ENCODE measurements at places on chromosomes 5 and 9.
A peak's percentile ranks its signal among the peaks of the same experiment; 100 is the strongest.

GRCh38 chr9:78393932-78394331 is 97.0 kb downstream of the PSAT1 start:
- no peak for DNase-seq

- no peak for DNase-seq
Observed at GRCh38 chr9:126880947-126881332, 20.5 kb downstream of the ZBTB34 start.

GRCh38 chr5:76483881-76484280 is 80.8 kb downstream of the IQGAP2 start:
- no peak for DNase-seq

- peak; percentile 52 for DNase-seq
Observed at GRCh38 chr9:133635098-133635497, 1.1 kb upstream of the DBH start.

DNA sequence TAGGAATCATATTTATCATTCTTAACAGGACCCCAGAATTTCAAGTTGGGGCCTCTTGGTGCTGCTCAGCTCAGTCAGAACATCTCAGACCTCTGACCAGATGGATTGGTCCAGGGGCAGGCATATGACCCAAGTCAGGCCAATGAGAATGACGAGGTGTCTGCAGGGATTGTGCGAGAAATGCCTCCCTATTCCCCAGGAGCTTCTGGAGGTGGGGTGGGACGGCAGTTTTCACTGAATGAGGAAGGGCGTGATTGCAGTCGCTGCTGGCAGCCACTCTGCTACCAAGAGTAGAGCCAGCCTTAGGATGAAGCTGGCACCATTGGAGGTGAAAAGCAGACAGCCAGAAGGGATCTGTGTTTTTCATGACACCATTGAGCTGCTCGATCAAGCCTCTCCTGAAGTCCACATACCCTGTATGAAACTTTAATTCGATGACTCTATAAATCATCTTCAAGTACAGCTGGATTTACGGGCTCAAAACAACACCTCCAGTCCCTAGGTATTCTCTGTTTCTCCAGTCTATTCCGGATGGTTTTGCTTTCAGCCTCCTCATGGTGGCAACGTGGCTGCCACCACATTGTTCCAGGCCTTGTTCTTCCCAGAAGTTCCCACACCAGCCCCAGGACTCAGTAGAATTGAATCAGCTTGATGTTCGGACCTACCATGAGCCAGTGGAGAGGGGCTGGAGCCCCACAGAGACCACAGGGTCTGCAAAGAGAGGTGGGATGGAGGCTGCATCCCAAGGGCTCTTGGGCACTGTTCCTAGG is 70.2 kb upstream of the ADAMTS2 start:
- no peak for DNase-seq

GRCh38 chr9:109556786-109557185 is 58.7 kb upstream of the PTPN3 start:
- no peak for DNase-seq

- no peak for DNase-seq
Observed at GRCh38 chr5:91586232-91586631, 203.1 kb upstream of the ARRDC3 start.

DNA sequence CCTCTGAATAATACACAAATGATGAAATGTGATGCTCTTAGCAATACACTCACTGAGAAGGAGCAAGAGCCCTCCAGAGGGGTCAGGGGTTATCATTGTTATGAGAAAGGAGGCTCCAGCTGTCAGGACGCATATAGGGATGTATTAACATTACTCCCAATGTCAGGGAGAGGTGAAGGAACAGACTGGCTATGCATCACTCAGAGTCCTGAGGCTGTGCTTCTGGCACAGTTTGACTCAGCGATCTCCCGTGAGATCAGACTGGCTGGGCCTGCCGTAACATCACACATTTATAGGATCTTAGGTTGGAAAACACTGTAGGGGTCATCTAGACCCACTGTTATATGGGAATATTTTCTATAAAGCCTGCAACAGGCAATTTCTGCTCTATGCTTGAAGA is 226.5 kb upstream of the GLRA1 start:
- DNase-seq, result peak; percentile 34

DNA sequence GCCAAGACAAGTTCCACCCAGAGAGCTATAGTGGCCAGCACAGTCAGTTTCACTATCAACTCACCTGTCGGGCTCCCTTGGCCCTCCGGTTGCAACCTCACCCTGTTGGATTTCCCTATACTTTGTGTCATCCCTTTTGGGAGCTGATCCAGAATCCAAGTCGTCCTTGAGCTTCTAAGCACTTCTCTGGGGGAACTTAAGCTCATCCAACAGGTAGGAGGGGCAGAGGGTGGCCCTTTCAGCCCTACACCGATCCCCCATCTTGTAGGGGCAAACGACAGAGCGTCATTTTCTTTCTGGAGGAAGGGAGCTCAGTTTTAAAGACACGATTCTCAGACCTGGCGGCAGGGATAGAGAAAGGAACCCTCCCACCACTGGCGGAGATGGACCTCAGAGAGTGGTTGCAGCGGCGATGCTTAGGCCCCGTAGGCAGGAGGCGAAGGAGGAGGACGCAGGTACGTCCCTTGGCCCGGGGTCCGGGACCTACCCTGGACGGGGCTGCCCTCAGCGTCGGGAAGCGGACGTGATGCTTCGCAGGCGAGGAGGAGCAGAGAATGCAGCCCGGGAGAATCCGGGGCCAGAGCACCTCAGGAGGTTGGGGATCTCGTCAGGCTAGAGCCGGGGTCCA is 519 bp downstream of the ZER1 start:
- no peak for DNase-seq

DNA sequence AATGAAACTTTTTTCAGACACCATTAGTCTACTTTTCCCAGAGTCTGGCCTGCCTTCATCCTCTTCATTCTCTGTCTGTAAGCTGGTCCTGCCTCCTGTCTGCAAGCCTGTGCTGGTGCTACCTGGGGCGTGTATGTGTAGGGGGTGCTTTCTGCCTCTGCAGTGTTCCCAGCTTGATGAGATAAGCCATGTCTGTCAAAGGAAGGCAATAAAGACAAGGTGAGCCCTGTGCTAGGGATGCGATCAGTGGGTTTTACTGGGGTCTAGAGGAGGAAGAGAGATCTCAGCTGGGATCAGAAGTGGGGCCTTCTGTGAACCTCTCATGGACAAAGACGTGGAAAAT is 78.0 kb upstream of the TGFBR1 start:
- no peak for DNase-seq

Data from eye (tissue), 1 donor.